ACHN (cell line): ENCODE measurements at places on chromosomes 4 and X.
A peak's percentile ranks its signal among the peaks of the same experiment; 100 is the strongest.

DNA sequence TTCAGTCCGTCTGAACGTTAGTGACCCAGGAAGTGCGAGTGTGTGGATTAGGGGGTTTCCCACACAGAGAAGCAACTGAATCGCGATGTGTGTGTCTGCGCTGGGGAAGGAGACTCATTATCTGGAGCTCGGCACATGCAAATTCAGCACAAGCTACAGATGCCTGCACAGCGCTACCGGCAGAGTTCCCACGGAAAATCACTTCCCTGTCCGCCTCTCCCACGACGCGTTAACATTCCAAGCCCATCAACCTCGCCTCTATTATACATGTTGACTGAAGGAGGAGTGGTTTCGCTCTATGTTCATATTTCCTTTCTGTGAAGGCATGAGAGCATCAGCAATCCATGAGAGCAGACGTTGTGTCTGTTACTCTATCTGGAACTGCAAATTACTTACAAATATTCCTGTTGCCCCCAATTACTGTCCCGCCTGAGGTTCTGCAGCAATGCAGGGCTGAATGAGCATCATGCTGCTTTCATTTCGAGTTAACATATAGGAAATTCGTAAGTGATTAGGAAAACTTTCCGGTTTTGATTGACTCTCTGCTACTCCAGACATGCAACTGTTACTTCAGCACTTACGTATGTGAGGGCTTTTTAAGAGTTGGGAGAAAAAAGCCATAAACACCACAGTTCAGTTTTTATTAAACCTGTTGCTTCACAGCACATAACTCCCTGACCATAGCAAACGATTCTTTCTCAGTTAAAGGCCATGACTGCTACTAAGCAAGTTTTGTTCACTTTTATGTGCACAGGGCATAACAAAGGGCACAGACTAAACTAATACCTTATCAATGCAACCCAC is 15.0 kb upstream of the MTNR1A start:
- peak; percentile 52 for DNase-seq

GRCh38 chr4:73843369-73843768 is 6.9 kb downstream of the CXCL6 start:
- DNase-seq = no peak

GRCh38 chrX:11724122-11725017 is 33.7 kb upstream of the MSL3 start:
- DNase-seq = peak; percentile 24

GRCh38 chrX:66633541-66633940 is 5.3 kb downstream of the EDA2R start:
- peak; percentile 44 for DNase-seq

GRCh38 chr4:88729146-88729760 is 31.6 kb upstream of the NAP1L5 start:
- DNase-seq = no peak

GRCh38 chr4:167456619-167457018 is 222.3 kb upstream of the SPOCK3 start:
- no peak for DNase-seq

GRCh38 chr4:10173754-10174749 is 57.5 kb upstream of the WDR1 start:
- no peak for DNase-seq

DNA sequence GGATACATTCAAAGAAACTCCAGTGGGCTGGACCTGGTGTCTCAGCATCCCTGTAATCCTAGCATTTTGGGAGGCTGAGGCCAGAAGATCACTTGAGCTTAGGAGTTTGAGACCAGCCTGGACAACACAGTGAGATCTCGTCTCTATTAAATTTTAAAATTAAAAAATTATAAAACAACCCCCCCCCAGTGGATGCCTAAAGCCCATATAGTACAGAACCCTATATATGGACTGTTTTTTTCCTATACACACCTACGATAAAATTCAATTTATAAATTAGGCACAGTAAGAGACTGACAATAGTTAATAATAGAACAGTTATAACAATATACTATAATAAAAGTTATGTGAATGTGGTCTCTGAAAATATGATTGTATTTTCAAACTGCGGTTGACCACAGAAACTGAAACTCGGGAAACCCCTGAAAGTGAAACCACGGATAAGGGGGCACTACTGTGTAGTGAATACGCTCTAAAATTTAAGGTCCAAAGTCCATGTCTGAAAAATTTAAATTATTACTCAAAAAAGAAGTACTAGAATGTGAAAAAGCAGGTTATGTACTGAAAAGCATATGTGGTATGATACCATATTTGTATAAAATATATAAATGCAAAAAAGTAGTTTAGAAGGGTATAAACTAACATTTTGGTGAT is 2.0 kb downstream of the SMIM14 start:
- peak; percentile 37 for DNase-seq

- DNase-seq = no peak
These were observed 215.8 kb upstream of the SFRP2 start for GRCh38 chr4:154004507-154005170.

DNA sequence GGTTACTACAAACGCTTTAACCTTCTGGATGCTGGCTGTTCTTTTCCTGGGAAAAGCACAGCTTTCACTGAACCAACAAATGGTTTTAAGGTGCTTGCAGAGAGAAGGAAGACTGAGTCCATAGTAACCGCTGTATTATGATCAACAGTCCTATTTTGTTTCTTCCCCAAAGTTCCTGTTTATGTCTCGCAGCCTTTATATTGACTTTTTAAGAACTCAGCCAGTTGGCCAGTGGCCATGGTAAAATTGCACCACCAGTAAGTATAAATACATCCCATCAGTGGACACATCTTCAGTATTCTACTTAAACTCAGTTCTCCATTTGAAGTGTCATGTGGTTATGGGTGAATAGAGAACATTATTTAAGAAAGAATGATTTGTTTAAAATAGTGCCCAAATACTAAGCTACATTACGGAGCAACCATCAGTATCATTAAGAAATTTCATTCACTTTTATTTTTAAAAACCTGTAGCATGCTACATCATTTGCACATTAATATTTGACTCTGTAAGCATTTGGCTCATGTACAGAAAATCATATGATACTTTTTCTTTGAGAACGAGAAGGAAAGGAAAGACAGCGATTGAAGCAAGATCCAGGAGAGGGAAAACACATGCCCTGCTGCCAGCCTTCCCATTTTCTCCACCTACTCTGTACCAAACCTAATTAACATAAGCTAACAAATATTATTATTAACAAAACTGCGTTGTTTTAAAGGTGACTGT is 287.0 kb downstream of the ARHGAP24 start:
- no peak for DNase-seq

- no peak for DNase-seq
These were observed 50.8 kb upstream of the NAF1 start for GRCh38 chr4:163217505-163217904.

DNA sequence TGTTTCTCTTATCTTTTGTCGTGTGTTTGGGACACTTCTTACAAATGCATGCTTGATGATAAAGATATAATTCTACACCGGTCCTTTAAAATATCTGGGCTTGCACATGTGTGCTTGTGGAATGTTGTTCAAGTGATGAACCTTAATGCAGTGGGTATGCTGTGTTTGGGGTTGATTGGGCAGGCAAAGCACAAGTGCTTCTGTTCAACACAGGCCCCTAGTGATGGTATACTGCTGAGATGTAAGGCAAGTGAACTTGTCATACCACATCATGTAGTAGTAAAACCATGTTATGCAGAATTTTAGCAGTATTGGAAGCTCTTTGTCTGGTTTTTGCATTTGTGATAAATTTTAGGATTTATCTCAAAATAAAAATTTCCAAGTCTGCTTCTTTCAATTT is 23.9 kb downstream of the TBC1D19 start:
- no peak for DNase-seq

DNA sequence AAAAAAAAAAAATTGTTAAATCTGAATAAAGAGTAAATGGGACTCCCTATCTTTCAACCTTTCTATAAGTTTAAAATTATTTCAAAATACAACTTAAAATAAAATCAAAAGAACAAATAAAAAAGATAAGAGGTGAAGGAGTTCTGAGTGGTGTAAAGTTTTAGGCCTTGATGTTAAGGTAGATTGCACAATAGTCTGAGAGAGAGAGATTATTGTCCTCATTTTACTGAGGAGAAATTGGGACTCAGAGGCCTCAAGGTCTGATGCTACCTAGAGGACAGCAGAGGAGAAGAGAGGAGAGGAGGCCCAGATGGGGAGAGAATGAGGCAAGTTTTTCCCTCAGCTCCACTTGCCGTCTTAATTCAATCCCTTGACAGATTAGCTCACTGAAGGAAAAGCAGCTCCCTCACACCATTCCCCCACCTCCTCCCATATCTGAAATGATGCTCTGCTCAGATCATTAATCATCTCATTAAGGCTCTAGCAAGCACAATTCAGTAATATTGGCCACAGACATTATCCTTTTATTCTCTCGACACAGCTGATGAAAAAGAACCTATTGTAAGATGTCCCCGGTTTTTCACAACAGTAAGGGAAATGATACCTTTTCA is 106.3 kb upstream of the PTPN13 start:
- no peak for DNase-seq

DNA sequence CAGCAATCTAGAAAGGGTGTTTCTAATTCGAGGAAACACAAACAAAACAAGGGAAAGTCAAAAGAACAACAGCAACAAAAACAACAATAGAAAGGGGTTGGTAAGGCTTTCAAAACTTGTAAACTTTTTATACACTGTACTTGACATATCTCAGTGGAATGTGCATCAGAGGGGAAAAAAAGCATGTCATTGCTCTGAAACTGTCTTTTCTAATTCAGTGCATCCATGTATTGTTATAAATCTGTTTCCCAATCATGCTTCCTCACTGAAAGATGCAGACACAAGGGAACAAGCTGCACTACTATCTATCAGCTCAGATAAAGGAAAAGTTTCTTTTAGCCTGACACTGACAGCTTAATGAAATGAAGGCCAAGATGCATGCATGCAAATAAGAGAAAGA is 44.2 kb upstream of the PCDH18 start:
- DNase-seq = no peak

- peak; percentile 20 for DNase-seq
These were observed 21.1 kb downstream of the FHIP1A start for GRCh38 chr4:151429957-151430570.

DNA sequence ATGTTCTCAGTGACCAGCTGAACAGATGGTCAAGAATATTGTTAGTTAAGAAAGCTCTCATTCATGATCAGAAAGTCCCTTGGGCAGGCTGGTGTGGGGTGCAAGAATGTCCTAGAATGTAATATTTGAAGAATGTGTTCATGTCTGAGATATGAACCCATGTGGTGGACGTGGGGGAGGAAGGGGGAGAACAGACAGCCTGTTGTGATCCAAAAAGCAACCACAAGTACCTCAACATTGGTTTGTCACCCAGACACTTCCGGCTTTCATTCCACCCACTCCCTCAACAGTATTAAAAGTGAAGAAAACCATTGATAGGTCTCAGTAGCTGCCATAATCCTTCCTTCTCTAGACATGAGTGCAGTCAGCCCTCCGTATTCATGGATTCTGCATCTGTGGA is 82.2 kb downstream of the MAML3 start:
- DNase-seq = no peak

DNA sequence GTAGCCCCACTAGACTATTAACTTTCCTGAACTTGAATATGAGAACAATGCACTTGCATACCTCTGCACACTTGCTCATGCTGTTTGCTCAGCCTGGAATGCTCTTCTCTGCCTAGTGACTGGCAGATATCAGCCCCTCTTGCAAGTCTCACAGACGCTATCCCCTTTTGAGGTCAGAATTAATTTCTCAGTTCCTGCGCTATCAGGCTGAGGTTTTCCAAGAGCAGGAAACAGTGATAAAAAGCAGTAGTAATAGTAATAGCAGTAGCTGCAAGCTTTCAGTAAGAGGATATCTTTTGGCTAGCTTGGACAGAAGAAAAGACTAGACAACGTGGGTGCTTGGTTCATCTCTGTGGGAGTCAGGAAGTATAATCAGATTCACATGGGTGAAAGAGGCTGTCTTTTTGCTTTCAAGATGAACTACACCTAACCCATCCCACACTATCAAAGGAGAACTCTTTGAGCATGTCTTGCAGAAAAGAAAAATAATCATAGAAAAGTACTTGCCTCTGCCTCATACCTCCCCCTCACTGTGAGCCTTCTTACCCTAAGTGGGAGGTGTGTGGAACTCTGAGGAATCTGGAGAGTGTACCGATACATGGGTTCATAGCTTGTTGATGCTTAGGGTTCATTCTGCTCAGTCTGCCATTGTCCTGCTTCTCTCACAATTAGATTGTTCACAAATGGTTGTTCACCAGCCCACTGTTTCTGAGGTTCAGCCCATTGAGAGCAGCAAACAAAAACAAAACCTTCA is 11.3 kb upstream of the DRP2 start:
- no peak for DNase-seq

- no peak for DNase-seq
These were observed 30.9 kb downstream of the CD38 start for GRCh38 chr4:15809058-15809457.

DNA sequence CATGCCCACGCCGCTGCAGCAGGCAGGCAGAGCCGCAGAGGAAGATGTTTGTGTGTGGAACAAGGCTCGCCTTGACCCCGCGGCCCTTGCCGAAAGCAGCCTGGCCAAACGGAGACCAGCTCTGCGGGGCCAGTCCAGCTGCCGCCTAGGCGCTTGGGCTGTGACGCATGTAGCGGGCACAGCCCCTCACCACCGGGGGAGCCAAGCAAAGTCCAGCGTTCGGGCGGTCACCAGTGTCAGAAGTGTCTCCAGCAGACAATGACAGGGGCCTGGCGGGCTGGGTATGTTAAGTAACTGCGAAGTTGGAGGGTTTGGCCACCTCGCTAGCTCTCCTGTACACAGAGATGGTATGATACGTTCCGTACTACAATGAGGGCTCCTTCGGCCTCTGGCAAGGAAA is 1.3 kb downstream of the AMER1 start:
- DNase-seq = no peak

DNA sequence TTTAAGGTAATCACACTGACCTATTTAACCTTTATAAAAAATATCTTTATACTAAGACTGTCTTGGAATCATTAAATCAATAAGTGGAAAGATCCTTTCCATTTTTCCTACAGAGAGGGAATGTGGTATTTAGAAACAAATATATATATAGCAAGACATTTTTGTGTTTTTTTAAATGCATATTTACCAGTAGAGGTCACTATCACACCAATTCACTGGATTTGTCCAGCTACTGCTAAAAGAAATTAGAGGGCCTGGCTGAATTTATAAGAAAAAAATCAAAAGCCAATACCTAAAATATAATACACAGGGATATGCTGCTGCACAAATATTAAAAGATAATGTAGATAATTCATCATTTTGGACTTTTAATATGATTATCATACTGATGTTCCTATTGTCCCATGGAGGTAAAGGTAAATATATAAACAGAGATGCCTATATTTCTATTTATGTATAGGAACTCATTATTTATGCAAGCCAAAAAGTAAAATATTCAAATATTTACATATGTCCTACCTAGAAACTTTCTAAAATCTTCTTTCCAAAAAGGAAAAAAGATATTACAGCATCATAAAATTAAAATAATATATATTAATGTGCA is 69.5 kb downstream of the PDE5A start:
- DNase-seq = peak; percentile 60

GRCh38 chr4:88291003-88291402 is 6.6 kb upstream of the PPM1K start:
- DNase-seq = no peak

DNA sequence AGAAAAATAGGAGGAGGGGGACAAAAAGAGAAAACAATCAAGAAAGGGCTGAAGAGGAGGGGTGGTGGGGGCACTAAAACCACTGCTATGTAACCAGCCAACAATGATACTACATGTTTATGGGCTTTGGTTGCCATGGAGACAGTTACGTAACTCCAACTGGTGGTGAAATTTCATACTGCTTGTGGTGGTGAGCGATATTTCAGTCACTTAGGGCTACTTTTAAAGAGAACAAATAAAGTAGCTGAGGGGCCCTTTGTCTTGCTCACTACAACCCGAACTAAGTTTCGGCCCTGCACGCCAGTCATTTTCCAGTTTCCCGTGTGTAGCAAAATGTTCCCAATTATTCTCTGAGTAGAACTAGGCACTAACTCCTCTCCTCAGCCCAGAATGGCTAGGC is 275.2 kb upstream of the EDA2R start:
- DNase-seq = no peak
